ENCODE measurements at places on chromosomes 4 and X.

DNA sequence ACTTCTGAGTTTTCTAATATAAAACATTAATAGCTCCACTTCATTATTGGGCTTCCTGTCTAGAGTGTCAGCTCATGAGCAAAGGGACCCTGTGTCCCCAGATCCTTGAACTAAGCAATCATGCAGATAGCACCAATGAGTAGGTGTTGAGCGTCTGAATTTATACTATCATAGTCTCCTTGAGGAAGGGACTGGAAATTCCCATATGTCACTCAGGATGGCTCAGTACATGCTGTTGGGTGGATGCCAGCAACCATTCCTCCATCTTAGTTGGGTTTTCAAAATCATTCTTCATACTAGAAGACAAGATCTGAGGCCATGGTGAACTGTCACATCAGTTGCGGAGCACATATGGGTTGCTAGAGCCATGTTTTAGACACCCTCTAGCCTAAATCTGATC is 27.7 kb downstream of the CD99 start:
- DNase-seq, result no peak

DNA sequence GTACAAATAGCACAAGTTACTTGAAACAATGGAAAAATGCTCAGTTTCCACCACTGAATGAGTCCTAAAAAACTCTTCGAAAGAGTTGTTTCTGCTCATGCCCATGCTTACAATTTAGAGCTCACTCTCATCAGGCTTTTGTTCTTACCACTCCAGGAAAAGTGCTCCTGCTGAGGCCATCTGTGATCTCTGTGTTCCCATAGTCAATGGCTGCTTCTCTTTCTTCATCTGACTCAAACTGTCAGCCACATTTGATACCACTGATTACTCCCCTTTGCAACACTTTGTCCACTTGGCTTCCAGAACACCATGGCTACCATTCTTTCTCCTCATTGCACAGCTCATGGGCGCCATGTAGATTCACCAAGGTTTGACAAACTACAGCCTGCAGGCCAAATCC is 80.0 kb upstream of the SLC34A2 start:
- DNase-seq, result no peak

- no peak for DNase-seq
Measured at GRCh38 chr4:25320336-25320735, 7.8 kb downstream of the ZCCHC4 start.

GRCh38 chr4:15106399-15106798 is 104.1 kb downstream of the CPEB2 start:
- no peak for DNase-seq

DNA sequence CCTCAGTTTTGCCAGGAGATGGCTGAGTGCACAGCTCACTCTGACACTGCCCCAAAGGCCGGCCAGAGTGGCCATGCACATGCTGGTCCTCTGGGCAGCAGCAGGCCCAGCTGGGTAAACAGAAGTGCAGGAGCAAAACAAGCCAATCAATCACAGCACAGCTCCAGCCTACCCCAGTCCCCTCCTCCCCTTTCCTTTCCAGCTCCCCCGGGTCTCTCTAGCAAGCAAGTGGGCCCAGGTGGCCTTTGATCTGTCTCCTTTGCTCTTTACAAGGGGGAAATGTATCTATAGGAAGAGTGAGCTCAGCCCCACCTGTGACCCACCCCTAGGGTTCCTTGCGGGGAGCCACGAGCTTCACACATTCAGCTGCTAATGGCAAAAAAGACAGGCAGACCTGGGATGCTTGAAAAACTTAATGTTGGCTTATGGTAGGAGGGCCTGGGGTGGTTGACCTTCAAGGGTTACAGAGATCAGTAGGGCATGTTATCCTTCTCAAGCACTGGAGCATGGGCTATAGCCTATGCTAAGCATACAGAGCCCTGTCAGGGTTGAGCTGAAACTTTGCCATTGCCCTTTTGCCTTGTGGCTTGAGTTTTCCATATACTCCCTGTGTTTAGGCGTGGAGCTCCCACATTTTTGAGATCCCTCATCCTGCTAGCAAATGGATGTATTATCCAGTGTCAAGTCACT is 57.8 kb upstream of the PLAC1 start:
- no peak for DNase-seq

DNA sequence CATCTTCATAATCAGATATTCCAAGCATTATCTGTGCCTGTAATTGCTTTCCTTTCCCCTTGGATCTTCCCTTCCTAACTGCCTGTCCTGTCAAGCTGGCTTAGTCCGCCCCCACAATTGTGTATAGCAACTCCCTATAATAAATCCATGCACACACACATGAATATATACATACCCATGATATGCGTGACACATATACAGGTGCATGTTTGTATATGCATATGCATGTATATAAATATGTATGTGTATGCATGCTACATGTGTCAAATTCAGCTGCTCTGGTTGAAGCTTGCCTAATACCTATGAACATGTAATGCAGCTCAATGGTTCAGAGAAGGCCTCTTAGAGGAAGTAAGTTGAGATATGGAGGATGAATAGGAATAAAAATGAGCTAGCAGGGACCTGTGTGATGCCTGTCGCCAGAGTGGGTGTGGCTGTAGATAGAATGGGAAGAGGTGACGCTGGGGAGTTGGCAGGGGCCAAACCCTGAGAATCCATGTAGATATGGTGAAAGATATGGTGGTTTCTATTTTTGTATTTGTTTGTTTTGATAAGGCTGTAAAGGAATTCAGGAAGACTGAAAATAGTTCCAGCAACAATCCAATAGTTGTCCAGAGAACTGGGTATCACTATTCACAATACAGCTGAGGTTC is 595.0 kb upstream of the BOD1L1 start:
- no peak for DNase-seq

DNA sequence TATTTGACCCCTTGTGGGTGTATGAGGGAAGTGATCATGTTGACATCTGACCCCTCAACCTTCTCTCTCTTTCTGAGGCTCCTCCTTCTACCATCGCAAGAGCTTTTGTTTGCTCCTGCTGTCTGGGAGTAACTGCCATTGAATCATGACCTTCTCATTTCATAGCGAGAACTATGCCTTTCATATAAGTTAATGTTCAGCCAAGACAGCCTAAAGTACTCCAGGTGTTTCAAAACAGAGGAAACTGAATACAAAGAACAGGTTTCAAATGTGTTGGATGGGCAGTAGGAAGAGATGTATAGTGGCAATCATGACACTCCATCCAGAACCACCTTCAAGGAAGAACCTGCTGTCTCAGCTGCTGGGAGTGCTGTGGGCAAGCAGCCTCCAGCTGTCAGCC is 403.1 kb downstream of the MID1IP1 start:
- DNase-seq, result no peak

DNA sequence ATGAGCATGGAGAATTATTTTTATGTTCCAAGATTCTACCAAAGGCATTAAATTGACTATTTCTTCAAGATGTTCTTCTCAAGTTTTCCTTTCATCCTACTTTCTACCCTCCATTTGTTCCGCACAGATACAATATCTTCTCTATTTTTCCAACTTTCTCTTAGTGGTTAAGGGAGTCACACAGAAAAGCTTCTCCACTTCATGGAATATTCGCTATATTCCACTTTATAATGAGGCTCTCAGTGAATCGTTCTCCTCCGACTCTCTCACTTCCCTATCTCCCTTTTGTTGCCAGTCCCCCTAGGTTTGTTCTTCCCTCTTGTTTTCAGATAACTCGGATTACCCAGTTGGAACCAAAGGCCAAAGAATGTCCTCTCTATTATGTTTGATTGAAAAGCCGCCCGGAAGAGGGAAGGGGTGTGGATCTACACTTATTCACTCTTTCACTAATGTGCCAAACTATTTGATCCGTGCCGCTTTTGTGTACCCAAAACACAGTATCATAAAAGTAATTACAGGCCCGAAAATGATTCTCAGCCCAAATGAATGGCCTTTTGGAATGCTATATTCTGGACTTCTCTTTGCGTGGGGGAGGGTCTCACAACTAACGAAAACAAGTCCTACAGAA is 1.2 kb downstream of the SH3D19 start:
- no peak for DNase-seq

- DNase-seq, result no peak
Measured at GRCh38 chr4:117623326-117623725, 411.0 kb upstream of the NDST3 start.

Measured in activated CD4-positive, alpha-beta T cell treated with anti-CD3 and anti-CD28 coated beads, Interleukin-2, amount 50 U/mL, for 4 hours (primary cell).